GF-D8 (cell line): ENCODE measurements at places on chromosomes 12 and 14.

DNA sequence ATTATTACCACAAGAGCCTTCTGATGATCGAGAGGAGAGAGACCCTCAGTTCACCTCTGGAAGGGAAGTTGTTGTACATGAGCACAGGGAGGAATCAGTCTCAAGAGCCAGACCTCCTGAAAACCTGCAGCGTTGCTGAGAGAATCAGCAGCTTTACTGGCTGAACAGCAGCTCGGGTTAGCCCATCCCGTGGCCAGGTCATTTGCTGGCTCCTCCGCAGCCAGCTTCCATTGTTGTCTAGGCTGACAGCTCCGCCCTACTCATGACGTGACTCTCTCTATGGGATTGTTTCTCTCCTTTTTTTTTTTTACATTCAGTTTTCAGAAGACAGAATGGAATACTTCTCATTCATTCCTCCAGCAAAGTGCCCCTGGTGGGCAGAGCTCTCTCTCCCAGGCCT lies 69.9 kb downstream of the TGFB3 start:
- DNase-seq: no peak

GRCh38 chr12:92921877-92922276 lies 7.2 kb downstream of the EEA1 start:
- no peak for DNase-seq

DNA sequence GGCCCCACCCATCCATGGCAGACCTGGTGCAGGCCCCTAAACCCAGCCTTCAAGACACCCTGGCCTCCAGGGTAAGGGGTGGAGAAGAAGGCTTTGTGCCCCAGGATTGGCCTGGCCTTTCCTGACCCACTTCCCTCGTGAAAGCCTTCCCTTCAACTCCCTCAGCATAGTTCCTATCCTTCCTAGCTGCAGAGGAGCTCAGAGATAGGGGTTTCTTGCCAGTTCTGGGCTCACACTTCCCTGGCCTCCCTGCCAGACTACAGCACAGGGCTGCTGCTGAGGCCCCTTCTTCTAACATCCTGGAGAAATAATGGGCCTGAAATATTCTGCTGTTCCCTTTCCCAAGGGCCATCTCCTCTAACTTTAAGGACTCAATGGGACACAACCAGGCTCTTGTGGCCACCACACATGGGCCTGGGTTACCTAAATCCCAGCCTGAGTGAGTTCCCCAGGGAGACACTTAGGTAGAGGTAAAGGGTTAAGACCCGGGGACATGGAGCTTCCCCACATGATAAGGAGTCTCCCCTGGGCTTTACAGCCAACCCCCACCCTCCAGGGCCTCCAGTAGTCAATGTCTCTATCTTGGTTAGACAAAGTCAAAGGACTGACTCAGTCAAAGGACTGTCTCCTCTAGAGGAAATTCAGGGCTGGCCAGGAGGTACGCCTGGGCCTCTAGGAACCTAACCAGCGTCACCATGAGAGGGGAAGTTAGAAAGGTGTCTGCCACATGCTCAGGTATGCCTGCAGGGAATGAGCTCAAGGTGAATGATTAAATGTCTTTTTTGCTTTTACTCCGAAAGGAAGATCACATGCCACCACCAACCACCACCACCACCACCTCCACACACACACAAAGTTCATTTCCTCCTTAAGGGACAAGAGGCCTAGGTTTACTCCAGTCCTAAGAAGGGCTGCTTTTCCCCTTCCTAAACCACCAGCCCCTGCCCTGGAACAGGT lies 7.1 kb downstream of the ZFP36L1 start:
- no peak for DNase-seq

DNA sequence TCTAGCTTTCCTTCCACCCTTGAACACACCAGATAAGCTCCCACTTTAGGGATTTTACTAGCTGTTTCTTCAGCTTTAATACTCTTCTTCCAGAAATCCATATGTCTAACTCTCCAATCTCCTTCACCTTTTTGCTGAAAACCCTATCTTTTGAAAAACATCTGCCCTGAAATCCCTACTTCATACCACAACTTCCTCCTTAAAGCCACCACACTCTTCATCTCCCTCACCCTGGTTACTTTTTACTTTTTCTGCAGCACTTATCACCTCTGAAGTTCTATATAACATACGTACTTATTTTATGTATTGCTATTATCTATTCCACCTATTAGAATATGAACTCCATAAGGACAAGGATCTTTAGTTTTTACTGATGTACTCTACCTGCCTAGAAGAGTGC lies 28.6 kb upstream of the PTPRQ start:
- DNase-seq: no peak

- DNase-seq: no peak
These were observed 175.1 kb downstream of the TTC7B start for GRCh38 chr14:90641168-90641567.

DNA sequence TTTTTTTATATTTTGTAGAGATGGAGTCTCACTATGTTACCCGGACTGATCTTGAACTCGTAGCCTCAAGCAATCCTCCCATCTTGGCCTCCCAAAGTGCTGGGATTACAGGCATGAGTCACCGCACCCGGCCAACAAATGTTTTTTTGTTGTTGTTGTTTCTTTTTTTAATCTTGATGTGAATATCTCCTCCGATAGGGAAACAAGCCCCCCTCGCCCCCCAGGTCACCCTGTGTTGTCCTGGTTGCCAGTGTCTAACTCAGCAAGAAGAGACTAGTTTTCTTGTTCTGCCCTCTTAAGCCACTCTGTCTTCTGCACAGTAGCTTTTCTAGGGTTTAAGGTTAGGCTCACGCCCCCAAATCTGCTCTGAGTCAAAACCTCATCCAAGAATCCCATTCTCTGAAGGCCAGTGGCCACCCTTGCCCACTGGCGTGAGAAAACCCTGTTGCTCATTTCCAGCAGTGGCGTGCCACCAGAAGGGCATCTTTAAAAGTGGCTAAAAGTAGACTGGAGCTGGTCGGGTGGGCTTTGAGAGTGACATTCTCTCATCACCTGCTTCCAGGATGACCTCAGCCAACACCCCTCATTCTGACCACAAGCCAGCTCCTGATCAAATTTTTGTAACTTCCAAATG lies 42.7 kb downstream of the C14orf132 start:
- DNase-seq: no peak

DNA sequence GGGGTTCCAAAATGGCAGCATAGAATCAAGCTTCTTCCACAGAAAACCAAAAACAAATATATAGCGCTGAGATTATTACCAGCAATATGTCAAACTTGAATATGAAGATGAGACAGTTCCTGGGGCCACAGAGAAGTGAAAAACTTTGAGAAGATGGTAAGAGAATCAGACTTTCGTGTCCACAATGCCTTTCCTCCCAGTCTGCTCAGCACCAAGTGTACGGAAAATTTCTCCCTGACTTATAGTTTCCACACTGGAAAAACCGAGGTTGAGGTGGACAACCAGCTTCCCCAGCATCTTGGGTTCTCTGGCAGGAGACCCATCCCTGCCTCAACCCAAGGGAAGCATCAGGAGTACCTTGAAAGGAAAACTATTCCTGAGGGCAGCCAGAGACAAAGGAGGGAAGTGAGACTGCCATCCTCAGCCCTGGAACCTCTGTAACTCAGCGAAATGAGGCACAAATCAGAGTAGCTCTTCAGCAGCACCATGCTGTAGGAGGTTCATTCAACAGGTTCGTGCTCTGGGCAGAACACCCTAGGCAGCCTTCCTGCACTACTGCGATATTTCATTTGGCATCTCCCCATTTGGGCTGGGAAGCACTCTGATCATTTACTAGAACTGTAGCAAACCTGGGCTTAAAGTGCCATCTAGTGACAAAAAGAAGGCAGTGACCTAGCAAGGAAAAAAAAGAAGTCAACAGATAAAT lies 52.4 kb upstream of the CAPRIN2 start:
- DNase-seq: peak; percentile 2

GRCh38 chr12:41835556-41835955 lies 309.1 kb downstream of the GXYLT1 start:
- DNase-seq: no peak

- no peak for DNase-seq
These were observed 19.8 kb upstream of the MAP1LC3B2 start for GRCh38 chr12:116539361-116539771.

DNA sequence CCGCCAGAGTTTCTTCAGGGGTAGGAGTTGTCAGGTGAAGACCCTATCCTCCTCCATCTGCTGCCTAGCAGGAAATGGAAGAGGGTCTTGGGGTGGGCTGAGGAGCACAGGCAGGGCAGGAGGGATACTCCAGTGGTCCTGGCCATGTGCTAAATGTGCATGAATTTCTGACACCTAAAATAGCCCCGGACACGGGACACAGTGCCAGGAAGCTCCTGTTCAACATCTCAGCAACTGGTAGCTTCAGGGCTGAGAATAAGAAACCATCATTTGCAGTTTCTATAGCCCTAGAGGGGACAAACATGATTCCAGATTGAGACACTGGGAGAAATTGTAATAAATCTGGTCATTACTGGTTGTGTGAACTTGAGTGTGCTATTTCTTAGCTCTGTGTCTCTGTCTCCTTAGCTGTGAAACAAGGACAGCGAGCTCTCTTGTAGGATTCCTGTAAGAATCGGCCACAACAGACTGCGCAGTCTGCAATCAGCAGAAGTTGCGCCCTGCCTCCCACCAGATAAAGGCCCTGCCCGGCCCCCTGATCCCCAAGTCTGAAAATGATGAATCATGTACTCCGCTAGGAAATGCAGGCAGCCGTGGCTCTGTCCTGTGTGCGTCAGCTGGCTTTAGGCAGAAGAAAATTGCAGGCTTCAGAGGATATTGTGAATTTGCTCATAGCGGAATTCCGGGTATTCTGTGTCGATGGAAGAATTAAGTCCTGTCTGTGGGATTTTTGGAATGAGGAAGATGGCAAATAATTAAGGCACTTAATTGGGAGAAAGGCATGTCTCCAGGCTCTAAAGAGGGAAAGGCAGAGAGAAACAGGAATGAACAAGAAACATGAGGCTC lies 35.2 kb upstream of the MEG3 start:
- no peak for DNase-seq

- peak; percentile 57 for DNase-seq
These were observed 2.6 kb downstream of the GXYLT1 start for GRCh38 chr12:42141981-42142606.

DNA sequence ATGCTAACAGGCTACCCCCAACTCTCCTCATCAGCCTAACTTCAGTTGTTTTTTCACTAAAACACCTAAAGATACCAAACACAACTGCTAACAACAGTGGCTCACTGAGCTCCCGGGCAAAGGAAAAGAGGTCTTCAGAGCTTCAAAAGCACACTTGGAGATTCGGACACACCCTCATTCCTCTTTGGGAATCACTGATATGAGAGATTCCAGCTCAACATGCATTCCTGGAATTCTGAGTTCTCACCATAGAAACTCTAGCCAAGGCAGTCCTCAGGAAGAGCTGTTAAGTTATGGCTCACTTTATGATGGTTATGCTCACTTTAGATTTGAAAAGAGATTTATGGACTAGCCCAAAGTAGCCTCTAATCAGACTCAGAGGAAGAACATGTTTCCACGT lies 40.1 kb downstream of the STXBP6 start:
- DNase-seq: no peak

DNA sequence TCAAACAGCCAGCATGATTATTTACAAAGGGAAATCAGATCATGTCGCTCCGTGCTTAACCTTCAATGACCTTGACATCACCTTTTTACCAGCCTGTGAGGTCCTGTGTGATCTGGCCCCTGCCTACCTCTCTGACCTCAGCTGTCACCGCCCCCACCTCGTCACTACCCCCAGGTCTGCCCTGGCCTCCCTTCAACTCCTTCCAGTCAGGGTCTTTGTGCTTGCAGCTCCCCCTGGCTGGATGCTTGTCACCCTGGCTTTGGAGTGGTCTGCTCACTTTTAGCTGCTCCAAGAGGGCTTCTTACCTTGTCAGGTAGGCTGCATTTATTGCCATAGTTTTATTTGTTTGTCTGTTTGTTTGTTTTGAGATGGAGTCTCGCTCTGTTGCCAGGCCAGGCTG lies 8.2 kb upstream of the MAX start:
- DNase-seq: no peak

DNA sequence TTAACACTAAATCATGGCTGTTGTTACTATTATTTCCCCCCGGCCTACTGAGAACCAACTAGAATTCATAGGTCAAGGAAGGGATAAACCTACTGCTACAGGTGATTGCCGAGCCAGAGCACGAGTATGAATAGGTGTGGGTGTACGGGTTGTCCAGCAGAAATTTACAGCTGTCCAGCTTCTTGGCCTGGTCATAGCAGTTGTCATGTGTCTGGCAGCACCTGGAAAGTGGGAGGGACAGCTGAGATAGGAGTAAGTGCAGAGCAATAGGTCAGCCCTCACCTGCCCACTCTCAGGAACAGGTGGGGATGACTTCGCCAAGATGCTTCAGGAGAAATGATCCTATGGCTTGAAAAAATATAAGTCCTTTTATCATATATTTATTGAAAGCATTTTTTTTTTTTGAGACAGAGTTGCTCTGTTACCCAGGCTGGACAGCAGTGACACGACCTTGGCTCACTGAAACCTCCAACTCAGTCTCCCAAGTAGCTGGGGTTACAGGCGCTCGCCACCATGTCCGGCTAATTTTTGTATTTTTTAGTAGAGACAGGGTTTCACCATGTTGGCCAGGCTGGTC lies 2.6 kb downstream of the PLA2G1B start:
- DNase-seq: no peak

- no peak for DNase-seq
These were observed 30.2 kb downstream of the KCTD10 start for GRCh38 chr12:109446869-109447268.

- no peak for DNase-seq
These were observed 10.6 kb upstream of the KITLG start for GRCh38 chr12:88590851-88591250.

DNA sequence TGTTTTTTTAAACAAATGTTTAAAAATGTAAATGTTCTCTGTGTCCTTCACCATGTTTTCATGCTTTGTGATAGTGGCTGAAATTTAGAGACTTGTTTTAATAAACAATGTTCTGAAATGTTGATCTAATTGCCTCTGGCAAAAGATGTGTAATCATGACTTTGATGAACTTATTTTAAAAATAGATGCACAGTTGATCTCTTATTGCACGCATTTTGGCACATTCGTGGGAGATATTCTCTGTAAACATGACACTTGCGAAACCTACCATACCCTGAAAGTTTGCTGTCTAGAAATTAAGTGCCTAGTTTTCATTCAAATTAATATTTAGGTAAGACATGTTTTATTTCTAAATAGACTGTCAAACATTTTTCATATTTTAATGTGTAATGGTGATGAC lies 119.7 kb upstream of the DNM1L start:
- no peak for DNase-seq

- DNase-seq: no peak
These were observed 115.3 kb downstream of the ALG10B start for GRCh38 chr12:38431921-38432320.

- no peak for DNase-seq
These were observed 1.2 kb downstream of the GPR135 start for GRCh38 chr14:59463787-59464485.

- DNase-seq: no peak
These were observed 241.2 kb upstream of the G2E3 start for GRCh38 chr14:30317729-30318128.

DNA sequence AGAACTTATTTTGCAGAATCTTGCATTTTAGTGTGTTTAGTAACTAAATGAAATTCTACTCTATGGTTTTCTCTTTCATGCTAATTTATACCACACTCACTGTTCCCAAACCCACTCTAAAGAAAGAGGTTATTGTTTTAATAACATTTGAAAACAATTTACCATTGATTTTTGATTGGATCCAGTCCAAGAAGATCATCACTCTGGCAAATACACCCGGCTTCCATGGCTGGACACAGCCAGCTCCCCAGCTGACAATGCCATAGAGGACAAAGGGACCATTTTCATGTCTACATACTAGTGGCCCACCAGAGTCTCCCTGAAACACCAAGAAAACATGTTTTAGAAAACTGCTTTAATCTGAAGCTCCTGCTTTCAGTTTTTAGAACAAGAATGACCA lies 42.4 kb downstream of the OVCH1 start:
- no peak for DNase-seq

- DNase-seq: no peak
These were observed 16.3 kb downstream of the OR10P1 start for GRCh38 chr12:55653031-55653430.
